ENCODE measurements at places on chromosomes 13 and 19.
A peak's percentile ranks its signal among the peaks of the same experiment; 100 is the strongest.

- DNase-seq: no peak
Measured at GRCh38 chr19:4654437-4655361, 15.4 kb downstream of the TNFAIP8L1 start.

- DNase-seq: no peak
Measured at GRCh38 chr13:84810781-84811180, 928.5 kb upstream of the SLITRK1 start.

- DNase-seq: no peak
Measured at GRCh38 chr19:54616821-54617560, 13.3 kb upstream of the LILRB1 start.

GRCh38 chr13:32136716-32137115, 105.1 kb downstream of the FRY start:
- no peak for DNase-seq

DNA sequence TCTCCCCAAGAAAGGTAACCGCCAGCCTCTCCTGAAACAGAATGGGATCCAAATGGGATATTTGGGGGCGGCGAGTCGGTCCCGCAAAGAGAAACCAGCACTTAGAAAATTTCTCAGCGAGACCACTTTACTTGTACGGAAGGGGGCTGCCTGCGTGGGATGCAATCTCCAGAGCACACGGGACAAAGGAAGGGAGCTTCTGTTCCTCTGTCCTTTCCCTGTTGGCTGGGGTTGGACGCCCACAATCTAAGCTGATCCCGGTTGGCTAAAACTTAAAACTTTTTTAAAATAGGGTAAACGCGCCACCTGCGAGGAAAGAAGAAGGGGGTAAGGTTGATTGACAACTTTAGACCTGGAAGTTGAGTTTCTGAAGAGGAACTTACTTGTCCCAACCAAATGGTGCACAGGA, 826 bp upstream of the BSG start:
- DNase-seq: peak; percentile 39

- DNase-seq: no peak
Measured at GRCh38 chr13:33310245-33311038, 24.9 kb upstream of the STARD13 start.

DNA sequence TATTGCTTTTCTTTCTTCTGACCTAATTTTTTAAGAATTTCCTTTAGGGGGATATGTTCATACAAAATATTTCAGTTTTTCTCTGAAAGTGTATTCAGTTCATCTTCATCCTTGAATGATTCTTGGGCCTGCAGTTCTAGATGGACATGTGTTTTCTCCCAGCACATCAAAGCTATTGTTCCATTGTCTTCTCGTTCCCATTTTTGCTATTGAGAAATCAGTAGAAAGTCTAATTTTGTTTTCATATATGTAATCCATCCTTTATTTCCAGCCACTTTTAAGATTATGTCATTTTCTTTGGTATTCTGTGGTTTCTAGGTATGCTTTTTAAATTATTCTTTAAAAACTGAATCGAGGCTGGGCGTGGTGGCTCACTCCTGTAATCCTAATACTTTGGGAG, 15.8 kb upstream of the GRAMD1A start:
- DNase-seq: no peak

- DNase-seq: no peak
Measured at GRCh38 chr13:40756042-40756441, 14.9 kb downstream of the MRPS31 start.

- DNase-seq: no peak
Measured at GRCh38 chr19:7909471-7910067, 5.1 kb upstream of the TGFBR3L start.

DNA sequence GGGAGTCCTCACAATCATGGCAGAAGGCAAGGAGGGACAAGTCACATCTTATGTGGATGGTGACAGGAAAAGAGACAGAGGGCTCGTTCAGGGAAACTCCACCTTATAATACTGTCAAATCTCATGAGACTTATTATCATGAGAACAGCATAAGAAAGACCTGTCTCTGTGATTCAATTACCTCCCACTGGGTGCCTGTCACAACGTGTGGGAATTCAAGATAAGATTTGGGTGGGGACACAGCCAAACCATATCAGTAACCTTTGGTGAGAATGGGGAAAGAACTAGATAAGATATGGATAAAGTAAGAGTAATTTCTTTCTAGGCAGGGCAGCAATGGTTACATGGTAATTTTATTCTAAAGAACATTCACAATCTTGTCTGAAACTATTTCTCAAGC, 344.9 kb upstream of the KLF12 start:
- DNase-seq: no peak

- peak; percentile 67 for DNase-seq
Measured at GRCh38 chr19:7799640-7800355, 30.2 kb upstream of the EVI5L start.

GRCh38 chr13:37074703-37075102, 15.2 kb upstream of the SUPT20H start:
- DNase-seq: peak; percentile 16

DNA sequence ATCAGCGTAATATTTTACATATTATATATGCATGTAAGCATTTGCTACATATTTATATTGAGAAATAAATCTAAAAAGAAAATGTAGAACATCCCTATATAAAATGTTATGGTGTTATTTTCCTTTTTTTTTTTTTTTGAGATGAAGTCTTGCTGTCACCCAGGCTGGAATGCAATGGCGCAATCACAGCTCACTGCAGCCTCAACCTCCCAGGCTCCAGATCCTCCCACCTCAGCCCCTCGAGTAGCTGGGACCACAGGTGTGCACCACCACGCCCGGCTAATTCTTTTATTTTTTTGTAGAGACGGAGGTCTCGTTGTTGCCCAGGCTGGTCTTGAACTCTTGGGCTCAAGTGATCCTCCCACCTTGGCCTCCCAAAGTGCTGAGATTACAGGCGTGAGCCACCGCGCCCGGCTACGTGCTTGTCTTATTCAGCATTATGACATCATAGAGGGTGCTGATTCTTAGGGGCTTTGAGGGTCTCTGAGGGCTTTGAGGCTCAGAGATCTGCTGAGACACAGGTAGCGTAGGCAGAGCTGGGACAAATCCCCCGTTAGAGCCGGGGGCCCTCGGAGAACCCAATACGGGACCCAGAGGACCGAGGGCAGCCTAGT, 101.9 kb downstream of the GADD45B start:
- no peak for DNase-seq

- DNase-seq: no peak
Measured at GRCh38 chr19:31254611-31255010, 94.6 kb downstream of the TSHZ3 start.

All from activated CD4-positive, alpha-beta T cell treated with anti-CD3 and anti-CD28 coated beads, Interleukin-2, amount 50 U/mL, for 16 hours (primary cell).